Left lobe of liver (tissue), 2 donors: ENCODE measurements at places on chromosomes 3 and 15. TPM values are rescaled to one million over a fixed set of nuclear protein-coding genes. Genes with fewer than 3 reads are reported as not detected.
A peak's percentile ranks its signal among the peaks of the same experiment; 100 is the strongest.

ACSBG1 gene
- total RNA-seq: not detected

DNA sequence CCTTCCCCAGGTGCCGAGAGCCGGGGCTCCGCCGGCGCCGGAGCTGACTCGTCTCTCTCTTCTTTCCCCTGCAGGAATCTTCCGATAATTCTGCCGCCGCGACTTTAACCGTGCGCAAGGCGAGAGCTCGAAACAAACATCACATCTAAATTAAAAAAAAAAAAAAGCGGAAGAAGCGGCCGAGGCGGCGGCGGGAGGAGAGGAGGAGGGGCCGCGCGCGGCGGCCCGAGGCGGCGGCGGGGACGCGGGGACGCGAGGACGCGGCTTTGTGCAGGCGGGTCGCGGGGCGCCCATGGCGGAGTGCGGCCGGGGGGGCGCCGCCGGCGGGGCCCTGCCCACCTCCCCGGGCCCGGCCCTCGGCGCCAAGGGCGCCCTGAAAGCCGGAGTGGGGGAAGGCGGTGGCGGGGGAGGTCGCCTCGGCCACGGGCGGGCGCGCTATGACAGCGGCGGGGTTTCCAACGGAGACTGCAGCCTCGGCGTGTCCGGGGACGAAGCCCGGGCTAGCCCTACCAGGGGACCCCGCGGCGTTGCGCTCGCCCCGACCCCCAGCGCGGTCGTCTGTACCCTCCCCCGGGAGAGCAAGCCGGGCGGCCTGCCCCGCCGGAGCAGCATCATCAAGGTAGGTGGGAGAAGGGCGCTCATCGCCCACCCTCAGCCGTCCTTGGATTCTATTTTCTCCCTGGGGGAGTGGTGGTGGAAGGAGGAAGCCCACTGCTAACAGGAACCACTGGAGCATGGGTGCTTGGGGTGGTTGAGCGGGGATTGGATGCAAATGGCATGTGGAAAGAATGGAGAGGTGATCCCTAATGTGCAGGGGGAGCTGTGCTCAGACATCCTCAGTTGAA is at the start of gene PLCL2:
Gene PLCL2, plus strand, starts transcription at position 208 of the 845 bp plus-strand sequence. Its CDS starts 85 bp downstream, at position 293.
- peak; percentile 70 for DNase-seq

DNA sequence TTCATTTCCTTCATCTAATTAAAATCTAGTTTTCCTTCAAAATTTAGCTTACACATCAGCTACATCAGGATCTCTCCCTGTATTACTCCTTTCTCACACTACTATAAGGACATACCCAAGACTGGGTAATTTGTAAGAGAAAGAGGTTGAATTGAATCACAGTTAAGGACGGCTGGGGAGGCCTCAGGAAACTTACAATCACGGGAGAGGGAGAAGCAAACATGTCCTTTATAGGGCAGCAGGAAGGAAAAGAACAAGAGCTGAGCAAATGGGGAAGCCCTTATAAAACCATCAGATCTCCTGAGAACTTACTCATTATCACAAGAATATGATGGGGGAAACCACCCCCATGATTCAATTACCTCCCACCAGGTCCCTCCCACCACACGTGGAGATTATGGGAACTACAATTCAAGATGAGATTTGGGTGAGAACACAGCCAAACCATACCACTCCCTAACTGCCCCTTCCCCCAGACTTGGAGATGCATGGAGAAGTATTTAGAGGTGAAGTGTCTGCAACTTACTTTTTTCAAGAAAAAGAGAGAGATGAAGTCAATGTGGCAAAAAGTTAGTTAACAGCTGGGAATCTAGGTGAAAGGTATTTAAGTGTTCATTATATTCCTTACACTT is 21.3 kb downstream of the PRTG start:
- DNase-seq: no peak

GRCh38 chr3:185631508-185632206 is 45.6 kb downstream of the SENP2 start:
- DNase-seq: no peak

- DNase-seq: no peak
These were observed 18.9 kb downstream of the ADPGK start for GRCh38 chr15:72764656-72765055.

NDUFB4 gene
- 65.2 TPM for total RNA-seq

DNA sequence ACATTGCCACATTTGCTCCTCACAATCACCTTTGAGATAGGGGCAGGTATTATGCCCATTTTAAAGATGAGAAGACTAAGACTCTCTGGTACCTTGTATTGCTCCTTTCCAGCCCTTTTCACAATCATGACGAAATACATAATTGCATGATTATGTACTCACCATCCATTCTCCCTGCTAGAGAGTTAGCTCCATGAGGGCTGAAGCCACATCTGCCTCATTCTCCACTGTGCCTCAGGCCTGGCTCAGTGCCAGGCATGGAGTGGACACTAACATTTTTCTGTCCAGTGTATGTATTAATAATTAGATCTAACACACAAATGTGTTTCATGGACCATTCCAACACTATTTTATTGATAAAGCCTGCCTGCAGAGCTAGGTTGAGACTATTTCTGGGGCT is 191.4 kb downstream of the MINAR1 start:
- no peak for DNase-seq

- DNase-seq: no peak
These were observed 46.0 kb upstream of the CD47 start for GRCh38 chr3:108136561-108137459.

DNA sequence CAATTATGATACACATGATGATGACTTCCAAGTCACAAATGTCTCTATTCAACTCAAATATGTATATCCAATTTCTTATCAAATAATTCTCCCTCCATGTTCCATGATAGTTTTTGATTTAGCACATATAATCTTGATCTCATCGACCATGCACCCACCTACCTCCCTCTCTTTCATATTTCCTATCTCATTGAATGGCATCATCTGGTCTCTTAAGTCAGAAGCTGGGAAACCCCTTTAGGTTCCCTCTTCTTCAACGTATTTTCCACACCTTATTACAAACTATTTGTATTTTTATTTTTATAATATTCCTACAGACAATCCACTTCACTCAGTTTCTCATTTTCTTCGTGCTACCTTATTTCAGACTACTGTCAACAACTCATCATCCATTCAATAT is 56.9 kb upstream of the DPH6 start:
- no peak for DNase-seq

- DNase-seq: no peak
These were observed 242.8 kb upstream of the GBE1 start for GRCh38 chr3:82004266-82004665.

GRCh38 chr3:161221806-161222600 is 892 bp downstream of the NMD3 start:
- no peak for DNase-seq

- DNase-seq: no peak
These were observed 71.9 kb downstream of the DCUN1D1 start for GRCh38 chr3:182908471-182908870.

PSTPIP1 gene
- 1.5 TPM for total RNA-seq

- DNase-seq: peak; percentile 56
These were observed 43.8 kb upstream of the SLC25A26 start for GRCh38 chr3:66177026-66177425.

DNA sequence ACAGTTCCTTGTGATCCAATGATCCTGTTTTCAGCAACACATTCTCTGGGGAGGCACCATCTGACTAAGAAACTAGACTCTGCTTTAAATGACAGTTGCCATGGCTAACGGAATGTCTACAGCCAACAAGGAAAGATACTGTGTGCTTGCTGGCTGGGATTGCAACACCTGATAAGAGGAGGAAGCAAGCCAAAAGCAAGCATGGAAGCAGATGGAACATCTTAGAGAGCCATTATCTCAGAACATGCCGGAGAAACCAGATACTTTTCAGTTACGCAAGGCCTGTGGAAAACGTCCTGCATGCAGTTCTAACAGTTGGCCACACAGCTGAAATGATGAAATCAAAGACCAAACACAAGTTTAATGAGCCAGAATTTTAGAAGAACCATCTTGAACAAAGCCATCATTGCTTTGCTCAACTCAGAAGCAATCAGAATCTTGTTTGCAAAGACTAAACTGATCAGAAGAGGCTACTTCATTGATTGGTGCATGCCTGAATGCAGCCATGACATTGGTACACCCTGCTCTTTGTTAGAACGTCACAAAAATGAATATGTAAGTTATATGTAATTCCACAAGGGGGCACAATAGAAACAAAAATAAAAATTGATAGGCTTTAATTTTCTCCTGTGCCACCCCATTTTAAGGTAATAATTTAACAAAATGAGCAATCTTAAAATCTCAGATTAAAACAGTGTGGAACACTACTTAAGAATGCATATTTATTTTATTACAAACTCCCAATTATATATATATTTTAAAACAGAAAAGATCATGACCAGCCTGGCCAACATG is 50.8 kb downstream of the GXYLT2 start:
- peak; percentile 52 for DNase-seq

- DNase-seq: no peak
These were observed 11.7 kb downstream of the MRPS11 start for GRCh38 chr15:88479169-88479568.

MAP6D1 gene
- total RNA-seq: 0.65 TPM

PPP1R14D gene
- total RNA-seq: not detected

DNA sequence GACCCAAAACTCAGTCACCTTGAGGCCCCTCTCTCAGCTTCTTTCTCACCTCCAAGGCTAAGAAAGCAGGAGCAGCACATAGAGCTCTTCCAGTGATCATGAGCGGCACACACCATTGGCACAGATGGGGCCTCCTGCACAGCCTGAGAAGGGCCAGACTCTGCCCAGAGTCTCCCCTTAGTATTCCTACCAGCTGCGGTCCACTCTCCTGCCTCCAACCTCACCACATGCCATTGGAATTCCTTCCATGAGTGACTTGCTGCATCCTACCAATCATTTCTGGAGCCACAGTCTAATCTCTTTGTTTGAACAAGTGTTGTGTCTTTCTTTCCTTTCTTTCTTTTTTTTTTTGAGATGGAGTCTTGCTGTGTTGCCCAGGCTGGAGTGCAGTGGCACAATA is 39.3 kb downstream of the CDCP1 start:
- no peak for DNase-seq

CYP8B1 gene
- 425 TPM for total RNA-seq

DNA sequence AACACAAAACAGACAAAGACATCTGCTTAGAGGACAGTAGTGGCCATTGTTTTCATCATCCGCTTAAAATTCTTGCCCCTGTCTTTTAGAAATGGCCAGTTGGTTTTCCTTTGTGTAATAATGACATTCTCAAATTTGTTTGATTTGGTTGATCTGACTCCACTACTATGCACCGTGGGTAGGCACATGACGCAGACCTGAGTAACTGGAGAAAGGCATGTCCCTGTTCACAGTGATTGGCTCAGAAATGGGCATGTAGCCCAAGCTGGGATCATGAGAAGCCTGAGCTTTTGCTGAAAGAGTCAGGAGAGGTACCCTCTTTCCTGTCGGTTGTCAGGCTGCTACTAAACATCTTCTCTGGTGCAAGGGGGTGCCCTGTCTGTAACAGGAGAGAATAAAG is 36.6 kb upstream of the MAGI1 start:
- DNase-seq: no peak
